NCI-H2227 treated with DMSO at 0.1 percent for 48 hours (cell line): ENCODE measurements at places on chromosomes 6 and 20.

DNA sequence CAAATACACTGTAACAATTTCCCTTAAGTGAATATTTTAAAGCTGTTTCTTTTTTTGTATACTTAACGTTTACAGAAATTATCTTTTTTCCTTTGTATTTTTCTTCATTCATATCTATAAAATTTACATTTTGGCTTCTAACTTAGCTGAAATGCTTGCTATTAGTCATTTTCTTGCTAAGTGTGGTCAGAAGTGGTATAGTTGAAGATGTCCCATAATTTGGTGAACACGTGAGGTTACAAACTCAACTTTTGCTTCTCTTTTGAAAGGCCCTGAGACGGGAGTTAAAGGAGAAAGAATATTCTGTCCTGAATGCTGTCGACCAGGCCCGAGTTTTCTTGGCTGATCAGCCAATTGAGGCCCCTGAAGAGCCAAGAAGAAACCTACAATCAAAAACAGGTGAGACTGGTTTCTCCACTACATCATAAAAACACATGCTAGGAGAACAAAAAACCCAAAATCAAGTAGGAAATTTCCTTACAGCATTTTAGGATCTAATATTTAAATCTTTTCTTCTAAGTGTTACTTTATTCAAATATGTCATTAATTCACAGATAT lies 445.0 kb downstream of the UTRN start:
- no peak for DNase-seq

DNA sequence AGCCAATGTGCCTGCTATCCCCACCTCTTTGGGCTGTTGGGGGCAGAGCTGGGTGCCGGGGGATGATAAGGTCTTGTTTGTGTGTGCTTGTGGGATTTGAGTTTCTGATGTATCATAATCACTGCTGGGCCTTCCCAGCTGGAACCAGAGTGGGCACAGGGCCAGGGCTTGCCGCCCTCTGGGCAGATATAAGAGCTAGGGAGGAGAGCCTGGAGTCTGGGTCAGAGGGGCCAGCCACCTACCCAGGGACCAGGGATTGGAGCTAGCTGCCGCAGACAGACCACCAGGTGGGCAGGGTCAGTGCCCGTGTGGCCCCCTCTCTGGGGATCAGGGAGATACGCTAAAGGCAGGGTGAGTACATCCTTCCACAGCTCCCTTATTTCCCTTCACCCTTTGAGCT lies 3.1 kb upstream of the TLDC2 start:
- no peak for DNase-seq

- DNase-seq, result no peak
Observed at GRCh38 chr6:15823838-15824414, 161.1 kb upstream of the DTNBP1 start.

GRCh38 chr20:50462093-50462690 lies 48.0 kb upstream of the PTPN1 start:
- DNase-seq, result no peak

DNA sequence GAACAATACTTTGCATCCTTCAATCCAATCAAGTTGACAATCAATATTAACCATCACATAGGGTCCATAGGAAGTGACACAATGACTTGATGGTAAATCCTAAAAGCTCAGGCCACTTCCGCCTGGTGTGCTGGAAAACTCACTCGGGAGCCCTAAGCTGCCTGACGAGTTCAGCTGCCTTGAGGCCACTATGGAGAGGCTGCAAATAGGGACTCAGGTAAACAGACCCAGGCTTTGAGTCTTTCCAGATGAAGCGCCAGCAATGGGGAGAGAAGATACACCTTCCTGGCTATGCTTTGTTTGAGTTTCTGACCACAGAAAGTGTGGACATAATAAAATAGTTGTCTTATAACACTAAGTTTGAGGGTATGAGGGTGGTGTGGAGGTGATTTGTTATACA lies 112.6 kb downstream of the GPR63 start:
- no peak for DNase-seq

DNA sequence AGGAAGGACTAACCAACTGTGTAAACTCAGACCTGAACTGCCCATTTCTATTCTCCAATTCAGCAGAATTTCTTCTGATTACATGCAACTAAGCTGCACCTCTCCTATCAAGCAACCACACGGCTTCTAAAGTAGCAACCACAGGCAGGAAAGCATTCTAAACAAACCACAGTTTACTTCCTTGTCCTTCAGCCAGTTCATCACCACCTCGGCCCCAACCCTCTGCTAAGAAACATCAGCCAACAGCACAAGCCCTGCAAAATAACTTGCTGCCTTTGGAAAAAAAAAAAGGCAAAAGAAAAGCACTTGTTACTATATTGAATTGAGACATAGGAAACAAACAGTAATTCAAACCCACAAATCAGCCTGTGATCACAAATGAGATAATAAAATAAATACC lies 140.3 kb downstream of the NFATC2 start:
- no peak for DNase-seq

DNA sequence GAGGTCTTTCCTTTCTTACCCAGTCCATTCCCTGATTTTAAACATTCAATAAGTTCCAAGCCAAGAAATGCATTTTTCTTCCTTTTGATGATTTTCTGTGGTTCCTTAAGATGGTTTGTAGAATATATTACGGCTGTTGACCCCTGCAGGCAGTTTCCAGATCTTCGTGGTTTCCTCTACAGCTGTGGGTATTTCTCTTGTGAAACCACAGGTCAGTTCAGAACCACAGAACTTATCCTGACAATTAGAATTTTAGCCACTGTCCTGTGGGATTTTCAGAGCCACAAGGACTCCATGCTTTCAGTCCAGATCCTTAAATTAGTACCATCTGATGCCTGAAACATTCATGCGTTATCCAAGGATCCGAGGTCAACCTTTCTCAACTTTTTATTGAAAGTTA lies 29.7 kb upstream of the EXOC2 start:
- no peak for DNase-seq

- no peak for DNase-seq
Observed at GRCh38 chr20:44054118-44054517, 132.9 kb downstream of the JPH2 start.

DNA sequence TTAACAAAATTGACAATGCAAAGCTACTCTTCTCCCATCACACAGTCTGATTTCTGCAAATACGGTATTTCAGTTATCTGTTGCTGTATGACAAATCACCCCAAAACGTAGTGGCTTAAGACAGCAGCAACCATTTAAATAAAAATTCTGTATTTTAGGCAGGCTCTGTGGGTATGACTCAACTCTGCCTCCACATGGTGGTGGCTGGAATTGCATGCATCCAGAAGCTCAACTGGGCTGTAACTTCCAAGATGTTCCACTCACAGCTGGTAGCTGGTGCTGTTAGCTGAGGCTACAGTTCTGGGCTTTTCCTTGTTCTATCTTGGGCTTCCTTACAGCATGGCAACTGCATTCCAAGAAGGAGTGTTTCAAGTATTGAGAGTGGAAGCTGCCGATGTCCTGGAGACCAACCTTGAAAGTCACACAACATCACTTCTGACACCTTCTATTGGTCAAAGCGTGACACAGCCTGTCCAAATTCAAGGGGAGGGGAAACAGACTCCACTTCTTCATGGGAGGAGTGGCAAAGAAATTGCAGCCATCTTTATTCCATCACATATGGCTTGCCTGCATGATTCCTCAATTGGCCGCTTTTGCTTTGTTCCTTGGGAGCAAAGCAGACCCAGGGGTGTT lies 39.7 kb upstream of the TULP1 start:
- no peak for DNase-seq

GRCh38 chr6:28651161-28651560 lies 125.5 kb downstream of the GPX5 start:
- DNase-seq, result no peak

GRCh38 chr20:42461965-42462593 lies 727.6 kb downstream of the PTPRT start:
- no peak for DNase-seq
